ENCODE measurements at places on chromosomes 1 and 21. TPM values are rescaled to one million over a fixed set of nuclear protein-coding genes. Genes with fewer than 3 reads are reported as not detected.

DNA sequence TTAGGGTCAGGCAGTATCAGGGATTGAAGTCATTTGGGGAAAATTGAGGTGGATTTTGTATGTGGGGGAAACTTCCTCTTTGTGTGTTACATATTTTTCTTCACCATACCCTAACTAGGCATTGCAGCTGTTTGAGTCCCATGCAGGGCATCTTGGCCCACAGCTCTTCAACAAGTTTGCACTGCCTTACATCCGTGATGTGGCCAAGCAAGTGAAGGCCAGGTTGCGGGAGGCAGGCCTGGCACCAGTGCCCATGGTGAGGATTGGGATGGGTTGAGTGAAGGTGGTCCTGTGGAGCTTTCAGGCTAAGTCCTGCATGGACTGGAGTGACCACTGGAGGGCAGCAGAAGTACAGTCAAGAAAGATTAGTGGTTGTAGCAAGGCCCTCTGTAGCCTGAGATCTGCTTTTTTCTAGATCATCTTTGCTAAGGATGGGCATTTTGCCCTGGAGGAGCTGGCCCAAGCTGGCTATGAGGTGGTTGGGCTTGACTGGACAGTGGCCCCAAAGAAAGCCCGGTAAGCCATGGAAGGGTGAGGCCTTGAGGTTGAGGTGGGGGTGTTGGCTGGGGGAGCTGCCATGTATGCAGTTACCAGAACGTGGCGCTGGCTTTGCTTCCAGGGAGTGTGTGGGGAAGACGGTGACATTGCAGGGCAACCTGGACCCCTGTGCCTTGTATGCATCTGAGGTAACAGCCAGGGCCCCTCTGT is 2.4 kb downstream of the UROD start:
- DNase-seq, result peak; percentile 77

DNA sequence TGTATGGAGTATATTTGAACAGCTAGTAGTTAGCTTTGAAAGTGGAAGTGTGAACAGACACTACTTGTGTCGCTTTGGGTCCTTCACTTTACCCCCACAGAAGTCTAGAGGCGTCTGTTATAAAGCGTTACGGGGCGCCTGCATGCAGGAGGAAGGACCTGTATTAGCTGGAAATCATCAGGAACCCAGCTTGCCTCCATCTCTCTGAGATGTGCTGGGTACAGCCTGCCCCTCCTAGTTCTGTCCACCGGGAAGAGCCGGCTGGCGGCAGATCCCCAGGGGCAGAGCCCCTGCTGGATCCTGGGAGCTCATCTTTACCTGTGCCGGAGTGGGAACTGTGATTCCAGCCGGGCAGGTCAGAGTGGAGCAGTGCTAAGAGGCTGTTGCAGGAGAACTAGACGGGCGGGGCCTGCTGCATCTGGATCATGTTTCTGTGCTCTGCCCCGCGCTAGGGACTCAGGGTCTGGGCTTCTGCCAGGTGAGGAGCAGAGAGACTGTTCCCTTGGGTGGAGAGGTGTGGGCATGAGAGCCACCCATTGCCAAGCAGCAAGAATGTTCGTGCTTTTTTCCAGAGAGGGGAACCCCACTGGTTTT is 22.3 kb upstream of the SPSB1 start:
- DNase-seq, result no peak

- no peak for DNase-seq
These were observed 492.8 kb downstream of the CAMTA1 start for GRCh38 chr1:7278045-7278444.

DNA sequence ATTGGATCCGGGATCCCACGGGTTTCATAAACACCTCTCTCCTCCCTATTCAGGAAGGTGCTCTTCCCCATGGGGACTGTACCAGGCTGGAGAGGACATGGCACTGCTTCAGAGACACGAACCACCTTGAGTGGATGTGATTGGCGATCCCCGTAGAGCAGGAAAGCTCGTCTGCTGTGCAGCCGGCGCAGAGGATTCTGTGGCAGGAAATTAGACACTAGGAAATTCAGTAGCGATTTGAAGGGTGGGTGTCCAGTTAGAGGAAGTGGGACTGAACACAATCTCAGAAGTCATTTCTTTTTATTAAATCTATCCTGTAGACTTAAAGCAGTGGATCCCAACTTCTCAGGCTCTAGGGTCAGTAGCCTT is 767 bp downstream of the PDIK1L start:
- peak; percentile 10 for DNase-seq

- peak; percentile 16 for DNase-seq
These were observed 10.3 kb downstream of the ALX3 start for GRCh38 chr1:110060034-110060661.

GRCh38 chr1:191508239-191508638 is 650.0 kb upstream of the RGS18 start:
- DNase-seq, result no peak

DNA sequence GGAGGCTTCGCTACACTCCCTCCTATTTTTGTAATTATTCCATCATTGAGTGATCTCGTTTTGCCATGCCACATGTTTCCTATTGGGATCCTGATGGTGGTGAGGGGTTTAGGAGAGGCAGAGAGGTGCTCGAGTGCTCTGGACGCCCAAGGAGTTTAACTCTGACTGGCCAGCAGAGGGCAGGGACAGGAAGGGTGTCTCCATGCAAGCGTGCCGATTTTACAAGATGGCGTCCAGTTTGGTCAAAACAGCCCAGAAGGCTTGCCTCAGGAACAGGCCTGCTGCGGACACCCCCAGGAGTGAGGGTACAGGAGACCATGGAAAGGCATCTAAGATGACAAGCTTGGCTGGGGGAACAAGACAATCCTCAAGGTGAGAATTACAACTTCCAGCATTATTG is 33.8 kb upstream of the KCNE2 start:
- no peak for DNase-seq

DNA sequence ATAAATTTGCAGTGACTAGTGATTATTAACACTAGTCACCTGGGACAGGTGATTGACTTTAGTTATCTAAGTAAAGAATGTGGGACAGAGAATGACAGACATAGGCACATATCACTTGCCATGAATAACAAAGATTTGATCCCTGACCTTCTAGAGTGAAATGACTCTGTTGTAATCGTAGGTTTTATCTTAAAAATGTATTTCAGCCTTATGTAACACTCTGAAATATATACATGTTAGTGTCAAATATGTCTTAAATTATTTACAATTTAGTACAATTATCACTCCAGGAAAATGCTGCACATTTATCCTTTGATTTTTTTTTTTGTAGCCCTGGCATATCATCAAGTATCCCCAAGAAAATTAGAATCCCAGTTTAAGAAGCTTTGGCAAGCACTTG is 186.4 kb upstream of the PTGFR start:
- DNase-seq, result no peak

DNA sequence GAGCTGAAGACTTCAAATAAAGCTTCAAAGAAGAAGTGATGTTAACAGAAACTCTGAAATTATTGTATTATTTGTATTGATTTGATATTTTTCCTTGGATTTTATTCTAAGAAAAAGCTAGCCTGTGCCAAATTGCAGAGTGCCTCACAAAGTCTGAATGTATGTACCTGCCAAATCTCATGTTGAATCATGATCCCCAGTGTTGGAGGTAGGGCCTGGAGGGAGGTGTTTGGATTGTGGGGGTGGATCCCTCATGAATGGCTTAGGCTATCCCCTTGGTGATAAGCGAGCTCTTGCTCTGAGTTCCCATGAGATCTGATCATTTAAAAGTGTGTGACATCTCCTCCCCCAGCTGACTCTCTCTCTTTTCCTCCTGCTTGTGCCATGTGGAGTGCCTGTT is 43.6 kb downstream of the ACKR1 start:
- no peak for DNase-seq

DNA sequence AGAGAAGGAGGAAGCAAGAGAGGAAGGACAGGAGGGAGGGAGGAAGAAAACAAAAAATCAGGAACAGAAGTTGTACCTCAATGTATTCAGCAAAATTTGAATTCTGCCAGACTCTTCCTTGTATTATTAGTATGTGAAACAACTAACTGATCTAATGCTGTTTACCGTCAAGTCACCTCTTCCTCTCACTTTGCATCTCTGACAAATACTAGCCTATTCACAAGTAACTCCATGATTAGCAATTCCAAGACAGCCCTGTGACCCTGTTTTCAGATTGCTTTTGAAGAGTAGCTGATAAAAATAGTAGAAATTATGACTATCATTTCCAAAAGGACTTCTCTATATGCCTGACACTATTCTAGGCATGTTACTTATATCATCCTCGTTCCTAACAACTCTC is 445.4 kb downstream of the NEGR1 start:
- DNase-seq, result no peak

- no peak for DNase-seq
These were observed 58.5 kb downstream of the WDR4 start for GRCh38 chr21:42820616-42821465.

- no peak for DNase-seq
These were observed 548.4 kb downstream of the PLPP3 start for GRCh38 chr1:56031001-56031400.

GRCh38 chr1:63643926-63644325 is 50.7 kb downstream of the PGM1 start:
- DNase-seq, result no peak

DNA sequence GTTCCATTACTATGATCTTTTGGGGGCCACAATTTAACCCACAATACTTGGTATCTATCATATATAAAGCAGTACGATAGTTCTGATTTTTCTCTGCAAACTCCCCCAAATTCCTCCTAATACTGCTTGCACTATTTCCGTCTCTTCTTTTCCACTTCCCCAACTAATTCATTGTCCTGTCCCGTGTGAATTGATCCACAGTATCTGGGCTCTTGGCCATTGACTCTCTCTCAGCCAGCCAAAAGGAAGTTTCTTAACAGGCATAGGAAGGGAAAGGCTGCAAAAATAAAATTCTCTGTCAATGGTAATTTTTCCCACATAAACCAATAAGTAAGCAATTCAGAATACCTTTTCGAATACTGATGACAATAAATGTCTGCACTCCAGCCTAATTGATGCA is 91.7 kb upstream of the DSCAM start:
- no peak for DNase-seq

GRCh38 chr1:22112554-22112953 is 30.3 kb downstream of the WNT4 start:
- no peak for DNase-seq

DNA sequence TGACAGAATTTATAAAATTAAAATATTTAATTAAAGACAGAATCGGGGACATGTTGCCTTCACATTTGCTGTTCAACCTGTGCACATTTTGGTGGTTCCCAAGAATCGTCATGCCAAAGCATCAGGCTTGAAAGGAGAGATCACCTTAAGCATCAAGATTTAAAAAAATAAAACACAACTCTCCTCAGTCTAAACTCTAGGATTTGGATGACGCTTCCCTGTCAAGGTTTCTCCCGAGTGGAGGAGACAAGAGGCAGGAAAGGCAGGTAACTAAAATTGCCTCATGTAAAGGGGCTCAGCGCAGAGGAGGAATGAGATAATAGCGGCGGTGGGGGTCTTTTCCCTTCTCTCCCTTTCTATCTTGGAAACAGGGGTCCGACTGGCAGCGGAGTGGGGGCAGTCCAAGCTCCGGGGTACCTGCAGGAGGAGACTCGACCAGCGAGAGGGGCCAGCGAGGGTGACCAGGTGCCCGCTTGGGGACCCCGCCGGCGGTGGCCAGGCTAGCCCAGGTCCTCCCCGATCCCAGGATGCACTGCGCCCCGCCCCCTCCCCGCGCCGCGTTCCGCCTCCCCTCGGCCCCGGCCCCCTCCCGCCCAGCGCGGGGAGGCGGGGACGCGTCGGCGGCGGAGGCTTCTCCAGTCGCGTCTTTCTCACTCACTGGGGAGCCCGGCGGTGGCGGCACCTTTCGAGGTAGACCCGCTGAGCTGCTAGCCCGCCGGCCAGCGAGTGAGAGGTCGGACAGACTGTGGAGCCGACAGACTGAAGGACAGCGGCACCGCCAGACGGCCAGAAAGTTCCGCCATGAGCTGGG is at the start of gene FNBP1L:
TSS of gene FNBP1L (plus strand) at position 638 of the 811 bp plus-strand sequence. CDS start at position 802, 164 bp downstream.
- DNase-seq, result peak; percentile 50

DNA sequence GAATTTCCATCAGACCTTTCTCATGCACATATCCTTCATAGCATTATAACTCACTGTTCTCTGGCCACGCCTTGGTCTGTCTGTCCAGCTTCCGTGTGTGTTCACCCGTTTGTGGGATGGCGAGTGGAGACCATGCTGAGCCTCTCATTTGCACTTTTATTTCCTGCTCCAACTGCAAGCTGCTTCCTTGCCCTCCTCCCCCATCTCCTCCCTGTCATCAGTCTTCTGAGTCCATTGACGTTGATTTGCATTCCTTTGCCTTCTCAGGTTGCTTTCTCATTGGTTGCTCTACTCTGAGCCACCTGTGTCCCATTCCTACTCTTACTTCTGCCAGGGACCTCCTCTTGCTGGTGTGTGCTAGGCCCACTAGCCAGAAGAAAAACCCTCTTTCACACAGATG is 146.4 kb downstream of the NOS1AP start:
- no peak for DNase-seq

- no peak for DNase-seq
These were observed 30.7 kb upstream of the RNF187 start for GRCh38 chr1:228456252-228457016.

DNA sequence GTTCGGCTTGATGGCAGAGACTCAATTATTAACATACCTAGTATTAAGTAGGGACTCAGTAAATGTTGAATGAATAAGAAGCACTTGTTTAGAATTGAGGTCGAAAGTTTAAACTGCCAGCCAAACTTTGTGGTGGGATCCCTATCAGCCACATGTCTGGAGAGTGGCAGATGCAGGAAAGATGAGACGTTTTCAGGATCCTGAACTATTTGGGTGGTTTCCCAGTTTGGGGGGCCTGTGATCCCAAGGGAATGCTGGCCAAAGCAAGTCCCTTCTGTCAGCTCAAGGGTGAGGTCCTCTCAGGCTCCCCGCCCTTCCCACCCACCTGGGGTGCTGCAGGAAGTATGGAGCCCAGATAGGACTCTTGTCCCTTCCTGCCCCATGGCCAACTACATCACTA is 38.6 kb downstream of the KCNC4 start:
- DNase-seq, result no peak

- no peak for DNase-seq
These were observed 402.1 kb upstream of the B3GALT2 start for GRCh38 chr1:193588311-193589082.

GRCh38 chr1:118960026-118960561 is 28.0 kb downstream of the TBX15 start:
- DNase-seq, result no peak

Gene PEA15
- total RNA-seq, result 194 TPM

Gene DENND2C
- total RNA-seq, result 1.3 TPM

Gene LCE3D
- not detected for total RNA-seq

Gene TMEM61
- not detected for total RNA-seq

Gene STX12
- total RNA-seq, result 18.9 TPM

Gene ADORA1
- total RNA-seq, result 30.6 TPM

Gene PRAMEF18
- total RNA-seq, result not detected

Gene GPR25
- total RNA-seq, result not detected

Gene ITGB3BP
- 43.9 TPM for total RNA-seq

Gene RSPO1
- total RNA-seq, result not detected
